ENCODE measurements at places on chromosomes 5 and 9.

DNA sequence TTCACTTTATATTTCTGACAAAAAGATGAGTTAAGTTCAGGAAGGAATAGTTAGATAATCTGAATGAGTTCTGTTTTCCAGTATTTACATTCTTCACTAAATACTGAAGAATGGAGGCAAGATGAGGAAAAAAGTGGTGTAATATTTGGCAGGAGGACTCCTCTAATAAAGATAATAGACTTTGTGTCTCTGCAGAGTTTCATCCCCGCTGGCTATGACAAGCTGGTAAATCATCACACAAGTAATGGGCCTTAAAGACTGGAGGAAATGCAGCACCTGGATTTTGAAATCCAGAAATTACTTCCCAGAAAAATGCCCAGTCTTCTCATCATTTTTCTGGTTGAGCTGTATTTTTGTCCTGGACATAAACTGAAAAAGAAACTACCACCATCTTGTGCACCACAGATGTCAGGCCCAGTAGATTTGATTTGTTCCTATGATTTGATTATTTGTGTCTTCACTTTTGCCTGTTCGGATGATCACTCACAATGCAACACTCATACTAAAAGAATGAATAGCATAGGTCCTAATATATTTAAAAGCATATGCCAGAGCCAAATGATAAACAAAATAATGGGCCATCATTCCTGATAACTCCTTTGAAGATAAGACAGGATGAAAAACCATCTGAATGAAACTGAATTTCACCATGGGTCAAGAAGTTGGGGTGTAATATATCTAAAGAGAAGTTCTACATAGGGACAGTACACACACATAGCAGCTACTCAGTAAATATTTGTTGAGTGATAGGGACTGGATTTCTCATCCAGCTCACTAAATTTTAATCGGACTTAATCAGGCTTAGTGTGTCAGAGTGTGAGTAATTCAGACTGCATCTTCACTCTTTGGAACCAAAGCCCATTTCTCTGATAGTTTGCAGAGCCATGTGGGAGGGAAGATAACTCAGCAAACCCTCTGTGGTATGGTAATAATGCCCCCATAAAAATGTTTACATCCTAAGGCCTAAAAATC lies 200.5 kb downstream of the HINT1 start:
- no peak for DNase-seq

GRCh38 chr5:108079753-108080152 lies 302.1 kb downstream of the FBXL17 start:
- no peak for DNase-seq

GRCh38 chr5:150632305-150633160 lies 7.9 kb upstream of the SYNPO start:
- no peak for DNase-seq

DNA sequence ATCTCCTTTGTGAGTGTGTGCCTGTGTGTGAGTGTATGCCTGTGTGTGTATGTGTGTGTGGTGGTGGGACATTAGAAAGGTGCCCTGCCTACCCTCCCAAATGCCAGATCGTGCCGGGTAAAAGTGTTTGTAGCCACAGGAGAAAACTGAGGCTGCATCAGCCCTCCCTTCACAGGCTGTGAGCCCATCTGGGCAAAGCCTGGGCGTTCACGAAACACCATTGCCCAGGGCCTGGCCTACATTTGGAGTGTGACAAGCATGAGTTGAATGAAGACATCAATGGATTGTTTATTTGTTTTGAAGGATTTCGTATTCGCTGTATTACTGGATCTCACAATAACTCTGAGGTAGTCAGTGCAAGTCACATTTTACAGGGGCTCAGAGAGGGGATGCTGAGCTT lies 270.8 kb downstream of the NSG2 start:
- no peak for DNase-seq

DNA sequence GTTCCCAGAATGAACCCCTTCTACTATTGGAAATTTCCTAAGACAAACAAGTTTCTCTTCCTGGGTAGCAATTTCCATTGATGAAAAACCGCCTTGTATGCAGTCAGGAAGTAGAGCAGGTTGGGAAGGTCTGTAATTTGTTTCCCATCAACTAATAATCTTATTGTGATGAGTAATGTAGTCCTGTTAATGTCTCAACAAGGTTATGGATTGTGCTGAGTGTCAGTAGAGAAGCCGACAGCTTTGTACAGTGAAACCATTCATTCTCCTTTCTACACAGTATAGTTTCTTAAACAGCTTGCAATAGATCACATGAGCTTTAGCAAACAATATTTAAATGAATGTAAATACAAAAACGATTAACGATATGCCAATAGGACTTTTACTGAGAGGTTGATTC lies 355.4 kb upstream of the WWC1 start:
- DNase-seq, result no peak

GRCh38 chr5:121279801-121280200 lies 571.9 kb upstream of the FTMT start:
- no peak for DNase-seq

DNA sequence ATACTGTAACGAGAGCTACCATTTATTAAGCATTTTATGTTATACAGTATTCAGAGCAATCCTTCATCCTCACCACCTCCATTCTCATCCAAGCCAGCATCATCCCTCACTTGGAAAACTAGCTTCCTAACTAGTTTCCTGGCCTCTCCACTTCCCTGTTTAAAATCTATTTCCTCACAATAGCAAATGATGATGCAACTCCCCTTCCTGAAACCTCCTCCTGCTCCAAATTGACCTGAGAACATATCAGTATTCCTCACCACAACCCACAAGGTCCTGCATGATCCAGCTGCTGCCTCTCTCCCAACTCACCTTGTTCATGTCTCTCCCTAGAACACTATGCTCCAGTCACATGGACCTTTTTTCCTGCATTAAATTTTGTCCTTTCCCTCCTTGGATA lies 4.3 kb upstream of the SLC36A2 start:
- DNase-seq, result no peak

- no peak for DNase-seq
Measured at GRCh38 chr9:136536721-136537241, 9.1 kb downstream of the NOTCH1 start.

DNA sequence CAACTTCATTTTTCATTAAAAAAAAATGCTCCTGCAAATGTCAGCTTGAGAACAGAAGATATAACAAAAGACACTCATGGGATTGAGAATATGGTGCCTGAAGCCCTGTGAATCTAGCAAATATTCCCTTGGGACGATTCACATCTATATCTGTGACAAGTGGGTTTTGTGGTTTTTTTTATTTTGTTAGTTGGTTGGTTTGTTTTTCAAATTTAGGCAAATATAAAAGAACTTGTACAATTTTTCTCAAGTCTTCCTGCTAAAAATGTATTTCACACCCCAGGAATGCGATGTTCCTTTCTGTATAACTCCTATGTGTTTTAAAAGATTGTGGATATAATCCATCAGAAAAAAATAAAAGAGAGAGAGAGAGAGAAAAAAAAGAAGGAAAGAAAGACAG lies 1061.8 kb upstream of the ARRDC3 start:
- no peak for DNase-seq

- no peak for DNase-seq
Measured at GRCh38 chr5:33445798-33446197, 5.0 kb downstream of the TARS1 start.

- DNase-seq, result no peak
Measured at GRCh38 chr5:41509399-41510175, 814 bp downstream of the PLCXD3 start.

DNA sequence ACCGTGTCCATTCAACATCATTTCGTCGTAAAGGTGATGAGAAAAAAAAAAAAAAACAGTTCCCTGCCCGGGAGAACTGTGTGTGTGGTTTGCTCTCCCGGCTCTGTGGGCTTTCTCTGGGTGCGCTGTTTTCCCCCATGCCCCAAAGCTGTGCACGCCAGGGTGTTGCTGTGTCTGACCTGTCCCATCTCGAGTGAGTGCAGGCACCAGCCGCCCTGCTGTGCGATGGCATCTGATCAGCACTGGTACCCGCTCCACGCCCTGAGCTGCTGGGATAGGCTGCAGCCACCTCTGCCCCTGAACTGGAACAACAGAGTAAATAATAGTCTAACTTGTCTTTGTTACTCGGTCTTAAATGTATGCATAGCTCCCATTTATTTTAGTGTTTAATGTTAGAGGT lies 33.3 kb downstream of the CEP72 start:
- DNase-seq, result no peak

GRCh38 chr9:72826996-72827949 lies 125.6 kb downstream of the ALDH1A1 start:
- no peak for DNase-seq

DNA sequence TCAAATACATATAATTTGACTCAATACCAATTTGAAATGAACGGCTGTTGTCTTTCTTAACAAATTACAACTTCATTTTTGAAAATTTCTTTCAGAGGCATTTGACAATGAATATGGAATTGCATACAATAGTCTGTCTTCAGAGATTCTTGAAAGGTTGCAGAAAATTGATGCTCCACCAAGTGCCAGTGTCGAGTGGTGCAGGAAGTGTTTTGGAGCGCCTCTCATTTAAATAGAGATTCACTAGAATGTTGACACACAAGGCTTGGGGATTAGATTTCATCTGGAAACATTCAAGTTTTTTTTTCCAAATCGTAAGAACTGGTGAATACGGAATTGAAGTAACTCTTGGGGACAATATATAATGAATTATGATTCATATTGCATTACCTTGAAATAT lies 8.1 kb downstream of the RPS6 start:
- DNase-seq, result no peak

GRCh38 chr9:2876320-2876719 lies 32.4 kb upstream of the PUM3 start:
- no peak for DNase-seq

GRCh38 chr9:131554087-131554842 lies 8.9 kb downstream of the PRRT1B start:
- no peak for DNase-seq

DNA sequence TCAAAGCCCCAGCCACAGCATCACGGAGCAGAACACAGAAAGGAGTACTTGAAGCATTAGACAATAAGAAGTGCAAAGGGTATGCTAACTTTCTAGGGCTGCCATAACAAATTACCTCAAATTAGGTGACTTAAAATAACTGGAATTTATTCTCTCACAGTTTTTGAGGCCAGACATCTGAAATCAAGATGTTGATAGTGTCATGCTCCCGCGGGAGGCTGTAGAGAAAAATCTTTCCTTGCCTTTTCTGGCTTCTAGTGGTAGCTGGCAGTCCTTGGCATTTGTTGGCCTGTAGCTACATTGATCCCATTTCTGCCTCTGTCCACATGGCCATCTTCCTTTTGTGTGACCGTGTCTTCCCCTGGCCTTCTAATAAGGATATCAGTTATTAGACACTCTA lies 51.9 kb upstream of the SPDL1 start:
- no peak for DNase-seq

DNA sequence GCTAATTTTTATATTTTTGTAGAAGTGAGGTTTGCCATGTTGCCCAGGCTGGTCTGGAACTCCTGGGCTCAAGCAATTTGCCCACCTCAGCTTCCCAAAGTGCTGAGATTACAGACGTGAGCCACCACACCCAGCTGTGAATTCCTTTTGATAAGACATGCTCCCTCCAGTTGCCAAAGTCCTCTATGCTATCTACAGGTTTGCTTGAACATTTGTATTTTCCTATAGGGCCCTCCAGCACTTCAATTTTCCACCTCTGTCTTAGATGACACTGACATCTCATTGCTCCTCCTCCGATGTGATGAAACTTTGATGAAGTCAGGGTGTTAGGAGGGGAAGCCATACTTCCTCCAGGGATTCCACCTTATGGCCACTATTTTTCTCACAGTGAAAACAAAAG lies 25.2 kb upstream of the CTSV start:
- DNase-seq, result no peak

- DNase-seq, result no peak
Measured at GRCh38 chr5:73770172-73771025, 144.4 kb downstream of the ARHGEF28 start.

- no peak for DNase-seq
Measured at GRCh38 chr9:137917795-137918194, 40.2 kb downstream of the CACNA1B start.

GRCh38 chr5:141958546-141959172 lies 657 bp upstream of the PCDH12 start:
- DNase-seq, result no peak

- no peak for DNase-seq
Measured at GRCh38 chr9:5871785-5872184, 18.9 kb upstream of the MLANA start.

DNA sequence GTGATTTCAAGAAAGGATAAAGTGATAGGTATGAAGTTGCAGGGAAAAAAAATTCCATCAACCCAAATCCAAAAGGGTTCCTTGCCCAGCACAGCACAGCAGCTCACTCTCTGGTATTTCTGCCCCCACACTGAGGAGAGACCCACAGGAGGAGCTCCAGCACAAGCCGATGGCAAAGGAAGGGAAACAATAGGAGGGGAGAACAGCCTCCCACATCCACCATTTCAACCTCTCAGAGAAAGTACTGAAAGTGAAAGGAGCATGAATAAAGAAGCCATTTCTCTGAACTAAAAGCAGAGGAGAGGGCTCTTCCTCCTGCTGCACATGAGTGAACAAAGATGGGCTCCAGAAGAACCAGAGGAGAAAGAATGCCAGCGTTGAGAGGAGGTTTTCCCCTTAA lies 54.9 kb upstream of the ZSWIM6 start:
- no peak for DNase-seq

- DNase-seq, result no peak
Measured at GRCh38 chr5:168209997-168210396, 81.4 kb upstream of the WWC1 start.

DNA sequence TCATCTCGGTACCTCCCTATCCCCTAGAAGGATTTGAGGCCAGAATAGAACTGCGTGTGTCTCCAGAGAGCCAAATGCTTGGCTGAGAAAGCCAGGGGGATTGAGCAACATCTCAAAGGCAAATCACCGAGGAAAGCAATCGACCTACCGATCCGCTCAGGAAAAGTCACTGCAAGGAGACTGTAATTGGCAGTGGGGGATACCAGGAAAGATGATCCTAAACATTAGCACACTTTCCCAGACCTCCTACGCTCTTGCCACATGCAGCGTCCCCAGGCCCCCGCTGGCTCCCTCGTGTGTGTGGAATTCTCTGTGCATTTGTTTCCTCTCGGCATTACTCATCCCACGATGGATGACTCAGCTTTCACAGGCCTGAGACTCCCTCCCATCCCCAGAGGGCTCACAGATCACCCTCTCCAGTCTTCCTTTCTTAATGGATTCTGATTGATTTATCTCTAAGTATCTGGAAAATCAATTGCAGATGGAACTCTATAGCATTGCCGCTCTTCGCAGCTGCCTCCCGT lies 82.2 kb upstream of the ICE1 start:
- DNase-seq, result no peak

DNA sequence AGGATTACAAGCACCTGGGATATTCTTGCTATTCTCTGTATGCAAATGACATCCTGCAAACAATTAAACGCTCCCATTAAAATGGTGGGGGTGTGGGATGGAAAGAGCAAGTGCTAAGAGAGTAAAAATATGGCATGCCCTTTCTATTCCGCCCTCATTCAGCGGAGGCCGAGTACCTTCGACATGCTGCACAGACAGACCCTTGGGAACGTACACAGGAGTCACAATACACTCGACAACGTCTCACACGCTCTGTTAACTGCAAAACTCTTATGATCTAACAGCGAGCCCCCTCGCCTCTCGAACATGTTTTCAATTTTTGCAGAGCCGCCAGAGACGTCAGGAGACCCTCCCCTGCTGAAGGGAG lies 322.2 kb downstream of the CEMIP2 start:
- DNase-seq, result no peak

GRCh38 chr5:175281714-175282113 lies 162.3 kb downstream of the DRD1 start:
- DNase-seq, result peak; percentile 7

- DNase-seq, result no peak
Measured at GRCh38 chr5:141613344-141613743, 5.5 kb downstream of the DIAPH1 start.

GRCh38 chr5:153470736-153471135 lies 19.7 kb upstream of the GRIA1 start:
- no peak for DNase-seq
